Activated CD4-positive, alpha-beta T cell treated with anti-CD3 and anti-CD28 coated beads for 24 hours (primary cell): ENCODE measurements at places on chromosomes 5 and 9.

GRCh38 chr9:18361646-18362045, 112.3 kb upstream of the ADAMTSL1 start:
- DNase-seq: no peak

GRCh38 chr9:75084081-75084672, 3.8 kb downstream of the NMRK1 start:
- DNase-seq: no peak

GRCh38 chr5:11046160-11046559, 285.1 kb upstream of the DAP start:
- DNase-seq: no peak

GRCh38 chr9:15211160-15211814, 95.7 kb downstream of the TTC39B start:
- DNase-seq: peak; percentile 19

DNA sequence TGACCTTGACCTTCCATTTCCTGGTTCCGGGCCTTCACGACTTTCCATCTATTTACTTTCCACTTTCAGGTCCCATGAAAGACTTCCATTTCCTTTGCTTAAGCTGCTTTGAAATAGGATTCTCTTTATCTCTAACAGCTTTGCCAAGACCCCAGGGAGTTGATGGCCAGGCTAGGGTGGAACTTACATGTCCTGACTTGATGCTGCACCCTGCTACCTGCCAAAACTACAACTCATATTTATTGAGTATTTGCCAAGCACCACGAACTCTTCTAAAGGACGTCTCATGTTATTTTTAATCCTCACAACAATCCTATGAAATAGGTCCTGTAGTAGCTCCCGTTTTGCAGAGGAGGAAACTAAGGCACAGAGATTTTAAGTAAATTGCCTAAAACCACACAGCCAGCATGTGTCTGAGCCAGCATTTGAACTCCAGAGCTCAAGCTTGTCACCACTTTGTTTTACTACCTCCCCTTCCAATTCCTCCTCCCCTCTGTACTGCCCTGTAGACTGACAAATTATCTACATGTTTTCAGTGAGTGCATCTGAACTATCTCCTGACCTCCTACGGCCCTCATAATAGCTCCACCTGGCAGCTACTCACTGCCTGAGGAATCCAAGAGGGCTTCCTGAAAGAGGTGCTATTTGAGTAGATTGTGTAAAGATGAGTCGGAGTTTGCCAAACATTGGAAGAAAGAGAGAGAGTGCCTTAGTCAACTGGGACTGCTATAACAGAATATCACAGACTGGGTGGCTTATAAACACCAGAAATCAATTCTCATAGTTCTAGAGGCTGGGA, 38.4 kb upstream of the SMIM23 start:
- DNase-seq: no peak
